RCC 7860 (cell line): ENCODE measurements at places on chromosomes 7 and 10.

DNA sequence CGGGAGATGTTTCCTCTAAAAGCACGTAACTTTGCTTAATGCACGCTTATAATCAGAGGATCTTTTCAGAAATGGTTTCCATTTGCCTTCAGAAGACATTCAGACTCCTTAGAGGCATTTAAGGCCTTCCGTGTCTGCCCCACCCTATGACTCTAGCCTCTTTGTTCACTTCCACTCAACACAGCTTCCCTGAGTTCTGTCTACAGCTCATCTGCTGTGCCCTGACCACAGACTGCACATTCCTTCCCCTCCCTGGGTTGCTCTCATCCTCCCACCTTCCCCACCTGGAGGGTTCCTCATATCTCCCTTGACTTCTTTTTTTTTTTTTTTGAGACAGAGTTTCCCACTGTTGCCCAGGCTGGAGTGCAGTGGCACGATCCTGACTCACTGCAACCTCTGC, 16.6 kb downstream of the FBH1 start:
- no peak for DNase-seq

DNA sequence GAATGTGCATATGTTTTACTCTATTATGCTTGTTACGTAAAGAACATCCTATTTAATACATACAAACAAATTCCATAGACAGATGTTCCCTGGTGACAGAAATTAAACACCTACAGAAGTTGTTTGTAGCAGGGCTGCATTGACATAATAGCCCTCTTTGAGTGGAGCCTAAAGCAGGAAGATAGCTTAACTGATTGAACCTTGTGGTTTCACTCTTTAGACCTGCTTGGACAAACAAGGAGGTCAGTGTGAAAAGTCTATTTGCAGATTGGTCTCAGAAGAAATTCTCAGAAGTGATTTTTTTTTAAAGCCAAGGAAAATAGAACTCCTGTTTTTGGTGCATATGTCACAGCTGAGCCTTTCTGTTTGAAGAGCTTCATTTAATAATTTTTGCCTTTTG, 121.3 kb downstream of the PPP1R9A start:
- DNase-seq, result no peak

GRCh38 chr10:97572214-97572989, at the start of gene ANKRD2:
Gene ANKRD2 (plus strand): TSS chr10:97572779. CDS start chr10:97572789, 10 bp downstream.
- peak; percentile 70 for DNase-seq

GRCh38 chr10:28384557-28384956, 81.7 kb upstream of the MPP7 start:
- DNase-seq, result no peak

GRCh38 chr10:125153703-125154490, 6.5 kb downstream of the CTBP2 start:
- DNase-seq, result no peak

DNA sequence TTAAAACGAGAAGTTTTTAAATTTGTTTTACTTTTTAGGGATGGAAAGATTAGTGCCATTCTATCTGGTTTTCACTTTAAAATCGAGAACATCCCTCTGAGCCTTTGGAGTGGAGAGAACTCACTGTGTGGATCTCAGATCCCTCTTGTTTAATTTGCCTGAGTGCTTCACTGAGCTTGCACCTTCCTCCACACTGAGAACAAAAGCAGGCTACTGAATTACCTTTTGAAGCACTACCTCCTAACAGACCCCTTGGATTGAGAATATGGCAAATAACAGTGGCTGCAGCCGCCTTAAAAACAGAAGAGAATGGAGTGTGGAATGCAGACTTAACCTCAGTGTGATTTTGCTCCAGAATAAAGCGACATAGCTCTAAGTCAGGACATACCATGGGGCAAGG, 204.7 kb downstream of the CNTNAP2 start:
- DNase-seq, result no peak

GRCh38 chr7:3246127-3246526, 54.9 kb upstream of the SDK1 start:
- no peak for DNase-seq

- no peak for DNase-seq
Observed at GRCh38 chr7:2163600-2164555, 68.9 kb downstream of the MAD1L1 start.

- DNase-seq, result no peak
Observed at GRCh38 chr10:10417671-10418070, 600.0 kb upstream of the CELF2 start.

- no peak for DNase-seq
Observed at GRCh38 chr10:110786172-110786571, 85.6 kb upstream of the PDCD4 start.

- DNase-seq, result no peak
Observed at GRCh38 chr10:109982123-109982522, 25.7 kb upstream of the ADD3 start.

DNA sequence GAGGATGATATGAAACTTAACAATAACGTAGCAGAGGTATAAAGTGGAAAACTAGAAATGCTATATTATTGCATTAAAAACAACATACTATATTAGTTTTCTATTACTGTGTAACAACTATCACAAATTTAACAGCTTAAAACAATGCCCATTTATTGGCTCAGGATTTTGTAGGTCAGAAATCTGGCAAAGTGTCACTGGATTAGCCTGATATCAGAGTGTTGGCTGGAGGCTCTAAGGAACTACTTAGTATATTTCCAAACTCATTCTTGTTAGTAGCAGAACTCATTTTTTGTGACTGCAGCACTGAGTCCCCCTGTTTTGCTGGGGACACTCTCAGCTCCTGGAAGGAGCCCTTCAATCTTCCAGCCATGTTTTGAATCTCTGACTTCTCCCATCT, 306.8 kb downstream of the ETV1 start:
- no peak for DNase-seq

DNA sequence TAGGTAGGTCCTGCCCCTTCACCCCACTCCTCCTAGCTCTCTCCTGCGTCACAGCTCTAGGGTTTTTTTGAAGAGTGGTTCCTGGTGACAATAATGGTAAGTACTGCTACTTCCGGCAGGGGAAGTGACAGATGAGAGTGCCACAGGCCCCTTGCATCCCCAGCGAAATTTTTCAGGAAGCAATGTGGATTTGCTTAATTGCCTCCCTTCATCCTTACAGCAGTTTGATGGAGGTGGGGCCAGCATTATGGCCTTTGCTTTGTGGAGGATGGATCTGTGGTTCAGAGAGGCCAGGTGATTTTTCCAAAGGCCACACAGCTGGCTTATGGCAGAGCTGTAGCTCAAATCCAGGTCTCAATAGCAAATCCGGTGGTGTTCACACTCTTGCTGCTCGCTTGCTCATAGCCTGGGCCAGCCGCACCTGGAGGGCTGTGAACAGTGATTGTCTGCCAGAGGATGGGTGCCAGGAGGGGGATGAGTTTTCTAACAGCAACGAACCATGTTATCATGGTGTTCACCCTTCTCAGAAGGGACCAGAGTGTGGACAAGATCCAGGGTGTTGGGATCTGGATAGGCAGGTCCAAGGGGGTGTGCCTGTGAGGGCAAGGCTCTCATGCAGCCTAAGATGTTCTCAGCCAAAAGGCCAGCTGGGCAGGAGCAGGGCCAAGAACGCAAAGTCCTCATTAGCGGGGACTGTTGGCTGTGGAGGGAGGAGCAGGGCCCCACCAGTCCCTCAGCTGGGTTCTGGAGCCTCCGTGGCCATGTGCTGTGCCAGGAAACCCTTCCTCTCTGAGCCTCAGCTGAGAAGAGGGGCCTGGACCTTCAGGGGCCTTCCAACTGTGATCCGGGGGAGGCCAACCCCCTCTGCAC, 89.0 kb downstream of the EMX2 start:
- no peak for DNase-seq

DNA sequence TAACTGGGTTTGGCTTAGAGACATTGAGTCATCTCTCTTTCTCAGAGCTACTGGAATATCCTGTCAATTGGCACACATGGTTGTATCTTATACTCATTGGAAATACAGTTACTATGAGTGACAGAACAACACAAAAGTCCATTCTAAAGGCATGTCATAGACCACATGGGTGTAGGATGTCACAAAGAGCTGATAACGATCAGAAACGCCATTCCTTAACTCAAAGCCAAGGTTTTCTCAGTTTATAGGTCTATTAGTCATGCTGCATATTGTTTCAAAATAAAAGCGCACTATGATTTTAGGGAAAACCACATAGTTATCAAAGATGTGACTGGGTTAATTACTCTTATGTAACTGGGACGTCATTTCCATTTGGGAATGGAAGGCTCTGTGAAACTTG, 147.2 kb upstream of the FAM171A1 start:
- DNase-seq, result no peak

GRCh38 chr7:68107968-68108367, 1111.3 kb downstream of the TYW1 start:
- peak; percentile 57 for DNase-seq

GRCh38 chr10:104299031-104299904, 30.3 kb downstream of the GSTO2 start:
- no peak for DNase-seq

GRCh38 chr10:93512565-93512964, 16.2 kb downstream of the CEP55 start:
- DNase-seq, result no peak

GRCh38 chr10:6995831-6996230, 415.0 kb downstream of the SFMBT2 start:
- no peak for DNase-seq

DNA sequence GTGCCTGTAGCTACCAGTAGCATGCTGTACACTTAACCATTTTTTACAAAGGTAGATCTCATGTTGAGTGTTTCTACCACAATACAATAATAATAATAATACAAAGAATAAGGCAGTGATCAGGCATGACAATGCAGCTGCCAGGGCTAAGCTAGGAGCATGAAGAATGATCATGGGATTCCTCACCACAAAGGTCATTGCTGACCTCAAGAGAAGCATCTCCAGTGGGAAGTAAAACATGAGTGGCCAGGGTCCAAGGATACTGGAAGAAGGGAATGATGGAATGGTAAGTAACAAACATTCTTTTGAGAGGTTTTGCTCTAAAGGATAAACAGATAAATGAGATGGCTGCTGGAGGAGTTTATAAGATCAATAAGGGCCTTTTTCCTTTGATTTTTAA, 591.1 kb downstream of the TNS3 start:
- DNase-seq, result no peak

DNA sequence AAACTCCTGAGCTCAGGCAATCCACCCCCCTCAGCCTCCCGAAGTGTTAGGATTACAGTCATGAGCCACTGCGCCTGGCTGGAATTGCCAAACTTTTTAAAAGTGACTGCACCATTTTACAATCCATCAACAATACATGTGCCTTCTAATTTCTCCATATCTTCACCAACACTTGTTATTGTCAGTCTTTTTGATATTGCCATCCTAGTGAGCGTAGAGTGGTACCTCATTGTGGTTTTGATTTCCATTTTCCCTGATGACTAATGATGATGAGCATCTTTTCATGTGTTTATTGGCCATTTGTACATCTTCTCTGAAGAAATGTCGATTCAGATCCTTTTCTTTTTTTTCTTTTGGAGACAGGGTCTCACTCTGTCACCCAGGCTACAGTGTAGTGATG, 21.7 kb upstream of the STRIP2 start:
- DNase-seq, result no peak

GRCh38 chr10:63132651-63133055, 475 bp upstream of the NRBF2 start:
- no peak for DNase-seq

DNA sequence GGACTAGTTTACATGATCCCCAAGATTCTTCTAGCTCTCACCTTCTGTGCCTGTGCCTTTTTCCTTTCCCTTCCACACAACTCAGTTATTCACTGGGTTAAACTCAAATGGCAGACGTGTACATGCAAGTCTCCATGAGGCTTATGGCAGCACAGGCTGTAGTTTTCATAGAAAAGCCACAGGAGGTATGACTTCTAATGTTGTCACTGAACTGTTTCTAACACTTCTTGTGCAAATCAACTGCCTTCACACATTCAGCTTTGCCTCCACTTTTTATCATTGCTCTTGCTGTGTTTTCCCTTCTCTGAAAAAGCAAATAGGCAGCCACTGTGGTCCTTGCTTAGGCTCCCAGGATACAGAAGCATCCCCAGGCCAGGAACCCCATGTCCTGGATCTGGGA, 5.3 kb upstream of the GIMAP5 start:
- DNase-seq, result no peak

- no peak for DNase-seq
Observed at GRCh38 chr10:65903620-65904019, 1022.2 kb upstream of the LRRTM3 start.

GRCh38 chr7:155456738-155457543, 988 bp upstream of the EN2 start:
- no peak for DNase-seq

DNA sequence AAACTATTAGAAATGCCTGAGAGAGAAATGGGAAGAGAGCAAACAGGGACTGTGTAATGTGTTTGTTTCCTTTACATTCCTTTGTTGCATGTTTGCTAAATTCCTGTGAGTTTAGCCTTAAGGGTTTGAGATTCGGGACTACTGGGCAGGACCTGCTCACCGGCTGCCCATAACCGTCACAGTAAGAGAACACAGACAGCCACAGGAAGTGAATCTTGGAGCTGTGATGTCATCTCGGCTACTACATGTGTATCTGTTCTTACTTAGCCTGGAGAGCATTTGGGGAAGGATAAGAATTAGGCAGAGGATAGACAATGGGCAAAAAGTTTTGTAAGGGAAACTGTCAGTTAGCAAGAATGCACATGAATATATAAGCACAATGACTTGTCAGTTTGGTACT, 485.1 kb upstream of the KLF6 start:
- DNase-seq, result no peak

GRCh38 chr7:66894463-66895080, 26.5 kb upstream of the TMEM248 start:
- no peak for DNase-seq

DNA sequence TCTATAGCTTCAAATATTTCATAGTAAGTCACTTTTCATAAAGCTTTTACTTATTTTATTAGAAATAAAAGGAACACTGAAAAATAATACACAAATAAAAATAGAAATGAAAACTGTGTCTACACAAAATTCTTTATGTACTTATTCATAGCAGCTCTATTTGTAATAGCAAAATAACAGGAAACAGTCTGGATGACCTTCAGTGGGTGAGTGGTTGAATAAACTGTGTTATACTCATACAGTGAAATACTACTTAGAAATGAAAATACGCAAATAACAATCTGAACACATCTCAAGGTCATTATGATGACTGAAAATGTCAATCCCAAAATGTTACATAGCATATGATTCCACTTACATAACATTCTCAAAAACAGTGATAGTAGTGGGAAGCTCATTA, 138.7 kb upstream of the PCLO start:
- no peak for DNase-seq

- no peak for DNase-seq
Observed at GRCh38 chr7:105896407-105896911, 20.1 kb upstream of the ATXN7L1 start.

GRCh38 chr7:85483177-85483576, 296.3 kb upstream of the SEMA3D start:
- DNase-seq, result no peak
